NAMALWA (cell line): ENCODE measurements at places on chromosomes 2 and 18.

DNA sequence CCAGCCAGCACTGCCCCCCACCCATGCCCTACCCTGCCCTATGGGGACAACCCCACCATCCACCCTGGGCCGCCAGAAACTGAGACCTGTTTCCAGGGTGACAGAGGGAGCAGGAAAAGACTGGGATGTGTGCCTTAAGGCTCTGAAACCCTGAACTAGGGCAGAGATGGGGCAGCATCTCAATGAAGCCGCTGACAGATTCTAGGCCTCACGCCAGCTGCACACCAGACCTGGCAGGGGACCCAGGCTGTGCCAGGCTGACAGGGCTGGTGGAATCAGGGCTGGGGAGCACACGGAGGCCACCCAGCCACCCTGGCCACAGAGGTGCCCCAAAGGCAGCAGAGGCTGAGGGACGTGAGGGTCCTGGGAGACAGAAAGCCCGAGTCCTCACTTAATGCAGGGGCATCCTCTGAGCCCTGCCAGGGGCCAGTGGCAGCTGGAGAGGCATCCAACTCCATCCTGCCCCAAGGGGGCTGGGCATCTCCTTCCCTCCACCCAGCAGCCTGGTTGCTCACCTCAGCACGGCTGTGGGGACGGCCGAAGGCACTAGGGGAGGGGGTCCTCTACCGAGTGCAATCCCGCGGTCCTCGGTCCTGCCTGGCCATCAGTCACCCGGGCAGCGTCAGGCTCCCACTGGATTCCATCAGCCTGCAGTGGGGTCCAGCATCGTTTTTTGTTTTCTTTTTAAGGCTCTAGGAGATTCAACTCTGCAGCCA, 169.2 kb downstream of the ZFP36L2 start:
- no peak for DNase-seq

GRCh38 chr2:227132986-227133385, 31.0 kb downstream of the COL4A4 start:
- DNase-seq, result no peak

- no peak for DNase-seq
These were observed 143.8 kb downstream of the HAUS1 start for GRCh38 chr18:46247942-46248341.

DNA sequence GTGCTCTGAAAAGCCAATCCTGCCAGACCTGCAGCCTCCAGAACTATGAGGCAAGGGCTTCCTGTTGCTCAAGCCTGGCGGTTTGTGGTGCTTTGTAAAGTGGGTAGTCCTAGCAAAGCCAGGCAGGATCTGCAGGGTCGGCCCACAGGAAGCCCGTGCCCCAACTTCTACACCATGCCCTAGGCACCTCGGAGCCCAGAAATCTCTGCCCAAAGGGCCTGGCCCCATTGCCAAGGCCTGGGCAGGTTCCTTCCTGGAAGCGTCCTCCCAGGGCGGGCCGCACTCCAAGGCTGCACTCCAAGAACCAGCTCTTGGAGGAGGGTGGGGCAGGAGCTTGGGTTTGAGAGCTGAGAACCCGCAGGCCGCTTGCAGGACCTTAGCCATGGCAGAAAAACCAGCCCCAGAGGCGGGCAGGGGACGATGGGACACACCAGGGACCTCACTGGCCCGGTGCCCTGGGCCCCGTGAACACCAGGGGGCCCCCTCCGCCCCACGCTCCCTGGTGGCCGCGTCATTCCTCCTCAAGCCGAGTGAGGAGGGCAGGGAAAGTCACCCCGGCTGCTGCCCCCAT, 37.2 kb upstream of the ID2 start:
- no peak for DNase-seq

DNA sequence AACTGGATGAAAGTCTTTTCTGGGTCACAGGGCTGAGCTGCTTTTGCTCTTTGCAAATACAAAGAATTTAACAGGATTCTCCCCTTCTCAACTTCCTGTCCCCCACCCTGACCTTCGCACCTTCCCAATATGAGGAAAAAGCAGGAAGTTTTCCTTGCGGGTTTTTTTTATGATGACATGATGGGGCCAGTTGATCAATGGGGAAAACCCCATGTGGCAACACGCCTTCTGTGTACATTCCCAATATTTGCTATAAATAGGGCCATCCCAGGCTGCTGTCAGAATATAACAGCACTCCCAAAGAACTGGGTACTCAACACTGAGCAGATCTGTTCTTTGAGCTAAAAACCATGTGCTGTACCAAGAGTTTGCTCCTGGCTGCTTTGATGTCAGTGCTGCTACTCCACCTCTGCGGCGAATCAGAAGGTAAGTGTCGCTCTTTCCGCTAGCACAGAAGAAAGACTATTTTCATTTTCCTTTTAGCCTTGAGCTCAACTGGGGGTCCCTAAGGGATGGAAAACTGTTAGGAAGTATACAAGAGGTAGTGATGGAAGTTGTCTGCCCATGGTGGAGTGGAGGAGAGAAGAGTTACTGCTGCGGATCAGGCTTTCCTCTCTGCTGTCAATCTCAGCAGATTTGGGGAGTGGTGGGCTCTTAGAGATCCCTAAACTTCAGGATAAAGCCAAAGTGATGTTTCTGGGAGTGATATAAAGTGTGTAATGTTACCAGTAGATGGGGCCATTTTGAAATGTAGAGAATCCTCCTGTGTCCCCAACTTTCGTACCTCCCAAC, at the start of gene CCL20:
Gene CCL20 (plus strand): TSS at position 281 of the 792 bp plus-strand sequence. CDS start 70 bp downstream, at position 351.
- no peak for DNase-seq

DNA sequence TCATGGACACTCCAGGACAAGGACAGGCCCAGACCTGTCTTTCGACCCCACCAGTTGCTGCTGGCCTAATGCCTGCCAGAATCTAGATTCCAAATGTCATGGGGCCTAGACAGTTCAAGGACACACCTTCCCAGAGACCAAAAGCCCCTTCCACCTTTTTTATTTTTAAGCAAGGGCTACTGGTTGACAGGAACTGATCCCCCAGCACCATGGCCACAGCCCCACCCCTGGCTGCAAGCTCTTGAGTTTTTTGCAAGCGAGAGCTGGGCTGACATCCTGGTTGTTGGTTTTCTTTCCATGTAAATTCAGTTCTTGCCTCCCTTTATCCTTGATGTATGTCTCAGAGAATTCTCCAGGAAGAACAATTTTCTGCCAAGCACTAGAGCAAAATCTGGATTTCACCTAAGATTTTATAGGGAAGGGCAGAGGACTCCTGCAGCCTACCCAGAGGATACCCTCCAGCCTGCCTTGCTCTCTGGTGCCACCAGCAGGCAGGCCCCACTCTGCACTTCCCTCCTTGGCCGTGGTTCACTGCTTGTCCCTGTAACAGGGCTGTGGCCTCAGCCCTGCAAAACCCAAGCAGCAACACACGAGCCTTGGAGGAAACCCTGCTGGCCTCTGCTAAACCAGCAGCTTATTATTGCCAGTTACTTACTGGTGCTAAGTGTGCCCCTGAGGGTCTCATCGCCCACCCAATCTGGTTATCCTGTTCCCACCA, 97.7 kb downstream of the TWIST2 start:
- DNase-seq, result peak; percentile 10

GRCh38 chr2:207662203-207662602, 37.0 kb upstream of the METTL21A start:
- DNase-seq, result peak; percentile 83
